ENCODE measurements at places on chromosomes 12 and 14.

DNA sequence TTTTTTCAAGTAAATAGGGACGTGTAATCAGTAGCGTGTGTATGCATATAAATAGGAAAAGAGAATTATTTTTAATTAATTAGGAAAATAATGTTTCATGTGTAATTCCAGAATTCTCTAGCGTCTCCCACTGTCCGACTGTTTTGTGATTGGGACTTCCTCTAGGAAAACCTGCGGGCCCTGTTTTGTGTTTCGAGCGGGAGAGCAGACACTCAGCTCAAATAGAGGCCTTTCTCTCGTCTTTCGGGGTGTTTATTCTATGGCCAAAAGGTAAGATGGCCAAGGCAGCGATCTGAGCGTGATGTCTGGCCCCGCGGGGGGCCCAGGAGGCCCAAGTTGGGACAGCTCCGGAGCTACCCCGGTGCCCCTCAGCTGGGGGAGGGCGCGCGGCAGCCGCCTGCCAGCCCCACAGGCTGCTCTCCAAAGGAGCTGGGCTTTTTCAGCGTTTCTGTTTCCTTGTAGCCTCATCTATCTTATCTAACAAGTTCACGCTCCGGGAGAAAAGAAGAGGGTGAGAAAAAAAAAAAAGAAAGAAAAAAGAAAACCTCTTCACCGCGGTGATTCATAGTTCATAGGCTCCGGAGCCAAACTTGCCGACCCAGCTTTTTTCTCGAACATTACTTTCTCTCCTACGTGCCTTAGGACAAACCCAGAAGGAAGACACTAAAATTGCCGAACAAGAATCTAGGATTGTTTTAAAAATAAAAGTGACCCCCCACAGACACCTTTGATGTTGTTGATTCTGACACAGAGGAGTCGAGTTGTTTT lies 7.5 kb upstream of the FOXG1 start:
- no peak for DNase-seq

- no peak for DNase-seq
Measured at GRCh38 chr14:60008042-60008441, 83.7 kb upstream of the PCNX4 start.

DNA sequence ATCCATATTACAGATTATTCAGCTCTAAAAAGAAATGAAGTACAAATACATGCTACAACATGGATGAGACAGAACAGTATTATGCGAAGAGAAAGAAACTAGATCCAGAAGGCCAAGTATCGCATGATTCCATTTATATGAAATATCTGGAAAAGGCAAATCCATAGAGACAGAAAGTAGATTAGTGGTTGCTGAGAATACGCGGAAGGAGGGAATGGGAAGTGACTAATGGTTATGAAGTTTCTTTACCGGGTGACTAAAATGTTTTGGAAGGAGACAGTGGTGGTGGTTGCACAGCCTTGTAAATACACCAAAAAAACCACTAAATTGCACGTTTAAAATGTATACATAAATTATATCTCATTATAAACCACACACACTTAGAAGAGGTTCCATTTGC lies 12.5 kb downstream of the PRDM4 start:
- DNase-seq: no peak

- DNase-seq: no peak
Measured at GRCh38 chr14:100732766-100733100, 6.0 kb downstream of the DLK1 start.

- DNase-seq: no peak
Measured at GRCh38 chr14:103164006-103164405, 40.7 kb downstream of the TNFAIP2 start.

DNA sequence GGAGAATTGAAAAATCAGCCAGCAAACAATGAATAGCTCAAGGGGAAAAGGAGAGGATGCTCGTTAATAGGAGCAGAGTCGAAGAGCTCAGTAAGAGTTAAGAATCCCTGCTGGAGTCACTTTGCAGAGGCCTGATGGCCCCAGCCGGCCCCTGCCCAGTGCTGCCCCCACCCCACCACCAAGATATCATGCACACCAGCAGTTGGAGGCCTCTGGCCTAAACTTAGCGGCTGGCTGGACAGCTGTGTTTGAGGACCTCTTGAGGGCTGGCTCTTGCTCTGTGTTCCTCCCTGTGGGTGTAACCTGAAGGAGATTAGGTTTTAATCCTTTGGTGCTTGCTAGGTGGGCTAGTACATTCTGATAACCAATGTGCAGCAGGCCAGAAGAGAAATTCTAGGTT lies 142.0 kb downstream of the PLXNC1 start:
- DNase-seq: no peak

DNA sequence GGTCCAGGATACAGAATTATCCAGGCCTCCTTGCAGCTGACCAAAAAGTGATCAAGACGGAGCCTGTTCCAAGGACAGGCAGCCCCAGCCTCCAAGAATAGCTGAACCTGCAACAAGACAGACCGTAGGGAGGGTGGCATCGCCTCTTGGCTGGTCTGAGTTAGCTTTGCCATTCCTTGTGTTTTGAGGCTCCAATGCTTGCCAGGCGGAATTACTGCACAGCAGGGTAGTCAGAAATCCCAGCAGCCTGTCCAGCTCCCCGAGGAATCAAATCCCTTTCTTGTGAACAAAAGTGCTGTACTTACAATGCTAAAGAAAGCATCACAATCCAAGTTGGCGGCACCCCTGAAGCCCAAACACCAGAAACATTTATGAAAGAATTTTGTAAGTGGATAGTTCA lies 246.9 kb downstream of the TMEM132C start:
- no peak for DNase-seq

- DNase-seq: no peak
Measured at GRCh38 chr12:67942724-67943123, 46.5 kb upstream of the IFNG-AS1 start.

- DNase-seq: no peak
Measured at GRCh38 chr12:131112021-131112420, 158.3 kb downstream of the ADGRD1 start.

GRCh38 chr12:42583016-42583415 lies 6.5 kb downstream of the PRICKLE1 start:
- DNase-seq: no peak

- peak; percentile 71 for DNase-seq
Measured at GRCh38 chr12:104381731-104382480, 74.8 kb upstream of the CHST11 start.

GRCh38 chr14:63178912-63179311 lies 25.3 kb upstream of the RHOJ start:
- no peak for DNase-seq

GRCh38 chr14:52325126-52325525 lies 11.0 kb downstream of the PTGER2 start:
- DNase-seq: no peak

- DNase-seq: no peak
Measured at GRCh38 chr12:15584366-15585041, 204.7 kb downstream of the EPS8 start.

DNA sequence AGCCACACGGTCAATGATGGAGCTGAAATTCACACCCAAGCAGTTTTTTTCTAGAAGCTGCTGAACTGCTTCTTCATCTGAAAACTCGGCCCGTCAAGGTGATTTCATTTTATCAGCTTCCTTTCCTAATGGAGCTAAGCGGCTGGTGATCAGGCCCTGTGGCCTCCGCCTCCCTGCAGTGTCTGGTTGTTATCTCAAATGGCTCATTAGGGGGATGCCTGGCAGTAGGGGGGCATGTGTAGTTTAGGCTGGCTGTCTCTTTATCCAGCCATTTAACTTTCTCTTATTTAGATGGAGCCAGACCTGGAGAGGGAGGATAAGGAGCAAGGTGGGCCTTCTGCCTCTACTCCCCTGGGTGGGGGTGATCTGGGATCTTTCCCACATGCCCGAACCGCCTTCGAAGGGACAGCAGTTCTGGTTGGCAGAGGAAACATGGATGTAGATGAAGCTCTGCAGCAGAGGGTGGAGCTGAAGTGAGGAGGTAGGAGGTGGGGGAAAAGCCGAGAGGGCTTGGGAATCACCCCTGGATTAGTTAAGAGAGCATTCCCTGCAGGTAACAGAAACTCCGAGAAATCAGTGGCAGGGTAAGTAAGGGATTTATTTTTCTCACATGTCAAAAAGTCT lies 64.4 kb downstream of the TGFB3 start:
- no peak for DNase-seq

GRCh38 chr12:15527201-15528080 lies 205.1 kb downstream of the PTPRO start:
- no peak for DNase-seq
